Activated naive CD4-positive, alpha-beta T cell (primary cell): ENCODE measurements at places on chromosomes 1 and 21.

- DNase-seq: no peak
Observed at GRCh38 chr1:235397733-235398132, 30.5 kb downstream of the TBCE start.

- no peak for DNase-seq
Observed at GRCh38 chr1:101613546-101613945, 376.7 kb downstream of the S1PR1 start.

- DNase-seq: no peak
Observed at GRCh38 chr1:177163844-177164379, 600 bp downstream of the ASTN1 start.

GRCh38 chr1:181499825-181500224 is 16.5 kb downstream of the CACNA1E start:
- no peak for DNase-seq

DNA sequence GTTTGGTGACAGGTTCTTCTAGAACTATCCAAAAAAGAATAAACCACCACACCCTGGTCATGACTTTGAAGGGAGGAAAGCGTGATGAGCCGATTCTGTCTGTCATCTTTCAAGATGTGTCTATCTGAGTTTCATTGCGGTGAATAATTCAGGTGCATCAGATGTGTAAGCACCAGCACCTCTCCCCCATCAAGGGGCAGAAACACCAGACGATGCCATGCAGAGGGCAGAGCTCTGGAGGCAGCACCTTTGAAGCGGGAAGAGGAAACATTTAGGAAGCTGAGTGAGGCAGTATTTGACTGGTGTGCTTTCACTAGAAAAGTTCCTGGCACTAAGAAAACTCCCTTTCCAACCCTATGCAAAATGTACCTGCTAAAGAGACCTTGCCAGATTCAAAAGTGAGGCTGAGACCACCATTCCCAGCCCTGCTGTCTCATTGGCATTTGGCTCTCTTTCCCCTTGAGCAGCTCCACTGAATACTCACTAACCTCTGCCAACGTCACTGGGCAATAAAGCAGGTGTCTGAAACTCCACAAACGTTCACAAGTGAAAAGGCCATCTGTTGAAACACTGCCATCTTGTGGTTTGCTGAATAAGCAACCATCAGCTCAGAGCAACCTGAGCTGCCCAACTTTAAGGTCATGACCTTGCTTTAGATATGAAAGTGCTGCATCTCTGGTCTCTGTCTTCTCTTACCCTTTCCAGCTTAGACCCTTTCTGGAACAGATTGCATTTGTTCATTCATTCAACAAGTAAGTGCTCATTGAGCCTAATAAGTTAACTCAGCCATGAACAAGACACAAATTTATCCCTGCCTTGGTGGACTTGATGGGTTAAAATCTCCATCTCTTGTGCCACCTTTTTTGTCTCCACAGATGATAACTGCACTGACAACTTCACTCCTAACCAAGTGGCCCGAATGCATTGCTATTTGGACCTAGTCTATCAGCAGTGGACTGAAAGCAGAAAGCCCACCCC is 228.6 kb downstream of the PAPPA2 start:
- no peak for DNase-seq

DNA sequence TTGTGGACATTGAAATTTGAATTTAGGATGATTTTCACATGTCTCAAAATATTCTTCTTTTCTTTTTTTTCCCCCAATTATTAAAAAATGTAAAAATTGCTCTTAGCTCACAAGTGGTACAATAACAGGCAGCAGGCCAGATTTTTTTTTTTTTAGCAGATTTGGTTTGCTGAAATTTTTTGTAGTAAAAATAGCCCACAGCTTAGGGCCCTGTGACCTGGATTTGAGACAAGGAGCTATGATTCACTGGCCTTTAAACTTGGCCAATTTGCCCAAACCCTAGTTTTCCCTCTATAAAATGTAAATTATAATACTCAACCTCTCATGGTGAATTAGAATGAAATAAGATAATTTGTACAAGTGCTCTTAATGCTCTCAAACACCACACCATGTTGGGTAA is 253.8 kb downstream of the DYRK1A start:
- DNase-seq: no peak

GRCh38 chr1:101444381-101444780 is 207.6 kb downstream of the S1PR1 start:
- no peak for DNase-seq
